ENCODE measurements at places on chromosomes 13 and 19. TPM values are rescaled to one million over a fixed set of nuclear protein-coding genes. Genes with fewer than 3 reads are reported as not detected.

The FFAR2 gene
- total RNA-seq = 26.6 TPM

The ADAMTS10 gene
- total RNA-seq = 18.5 TPM

The TRPC4 gene
- 2.1 TPM for total RNA-seq

The ZNF382 gene
- 3.5 TPM for total RNA-seq
